Left hindlimb (tissue), 1 donor: ENCODE measurements at places on chromosomes 12 and 14.

DNA sequence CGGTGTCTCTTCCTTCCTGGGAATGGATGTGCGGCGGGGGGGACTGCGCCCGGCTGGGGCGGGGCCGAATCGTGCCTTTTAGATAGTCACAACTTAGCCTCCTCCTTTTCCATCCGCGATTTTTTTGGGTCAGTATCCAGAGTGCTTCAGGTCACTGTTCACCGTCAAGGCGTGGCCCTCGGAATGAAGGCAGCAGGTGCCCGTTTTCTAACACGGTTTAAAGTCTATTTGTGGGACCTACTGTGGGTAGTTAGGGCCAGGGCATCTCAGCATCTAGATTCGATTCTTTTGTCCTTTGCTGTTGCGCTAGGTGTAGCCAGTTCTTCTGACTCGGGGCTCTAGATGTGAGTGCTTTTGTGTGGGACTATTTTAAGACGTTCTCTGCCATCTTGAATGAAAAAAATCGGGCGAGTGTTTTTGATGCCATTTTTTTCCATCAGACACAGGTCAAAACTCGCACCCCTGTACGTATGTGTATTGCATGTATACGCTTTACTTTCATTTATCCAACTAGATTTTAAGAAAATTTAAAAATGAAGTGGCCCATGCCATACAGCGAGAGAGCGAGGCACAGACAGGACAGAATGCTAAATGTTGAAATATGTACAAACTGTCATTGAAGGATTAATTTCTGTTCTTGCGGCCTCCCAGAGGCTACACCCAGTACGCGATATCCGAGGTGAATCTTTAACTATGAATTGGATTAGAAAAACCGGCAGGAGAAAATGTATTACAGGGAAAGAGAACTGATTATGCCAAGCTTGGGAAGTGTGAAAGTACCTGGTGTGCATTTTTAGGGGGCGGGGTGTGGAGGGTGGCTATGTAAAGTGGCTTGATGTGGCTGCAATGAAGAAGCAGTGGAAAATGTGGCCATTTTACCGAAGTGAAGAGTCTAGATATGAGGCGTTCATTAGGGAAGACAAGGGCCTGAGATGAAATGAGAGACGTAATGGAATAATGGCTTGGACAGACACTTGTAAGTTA lies 835 bp downstream of the VEZT start:
- DNase-seq, result peak; percentile 37

- DNase-seq, result peak; percentile 60
Measured at GRCh38 chr12:3803865-3804472, 51.1 kb upstream of the CRACR2A start.

- peak; percentile 54 for DNase-seq
Measured at GRCh38 chr14:105487986-105488777, 1.5 kb downstream of the CRIP1 start.

- DNase-seq, result no peak
Measured at GRCh38 chr12:114063435-114063834, 97.3 kb upstream of the RBM19 start.

DNA sequence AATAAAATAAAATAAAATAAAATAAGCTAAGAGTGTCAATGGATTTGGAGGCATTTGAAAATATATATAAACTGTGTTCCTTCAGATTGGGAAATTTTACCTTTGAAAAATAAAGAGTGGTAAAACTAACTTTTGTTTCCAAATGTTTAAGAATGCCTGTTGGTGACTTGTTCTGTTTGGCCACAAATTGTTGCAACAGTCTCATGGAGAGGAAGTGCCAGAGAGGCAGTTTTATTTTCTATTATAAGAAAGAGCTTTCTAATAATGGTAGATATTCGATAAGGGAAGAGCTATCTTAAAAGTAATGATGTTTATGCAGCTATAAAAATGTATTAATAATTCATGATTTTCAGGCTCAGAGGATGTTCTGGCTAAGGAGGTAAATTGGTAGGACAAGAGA lies 68.8 kb upstream of the MDGA2 start:
- DNase-seq, result no peak

- DNase-seq, result no peak
Measured at GRCh38 chr14:100348784-100349685, 25.9 kb downstream of the SLC25A47 start.

DNA sequence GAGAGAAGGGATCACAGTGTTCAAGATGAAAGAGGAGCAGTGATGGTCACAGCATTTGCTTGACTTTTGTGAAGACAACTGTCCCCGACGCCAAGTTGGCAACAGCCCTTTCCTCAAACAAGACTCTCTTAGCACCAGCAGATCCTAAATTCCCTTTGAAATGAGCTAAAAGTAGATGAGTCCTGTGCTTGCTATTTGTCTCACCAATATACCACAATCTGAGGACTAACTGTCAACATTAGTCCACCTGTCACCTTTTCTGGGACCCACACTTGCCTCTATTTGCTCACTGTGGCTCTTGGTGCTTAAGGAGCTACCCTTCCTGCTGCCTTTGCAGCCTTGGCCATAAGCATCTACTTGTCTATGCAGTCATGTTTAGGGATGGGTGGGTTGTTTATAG lies 47.4 kb upstream of the COL2A1 start:
- no peak for DNase-seq

GRCh38 chr14:100982353-100982752 lies 78.8 kb upstream of the RTL1 start:
- DNase-seq, result no peak

DNA sequence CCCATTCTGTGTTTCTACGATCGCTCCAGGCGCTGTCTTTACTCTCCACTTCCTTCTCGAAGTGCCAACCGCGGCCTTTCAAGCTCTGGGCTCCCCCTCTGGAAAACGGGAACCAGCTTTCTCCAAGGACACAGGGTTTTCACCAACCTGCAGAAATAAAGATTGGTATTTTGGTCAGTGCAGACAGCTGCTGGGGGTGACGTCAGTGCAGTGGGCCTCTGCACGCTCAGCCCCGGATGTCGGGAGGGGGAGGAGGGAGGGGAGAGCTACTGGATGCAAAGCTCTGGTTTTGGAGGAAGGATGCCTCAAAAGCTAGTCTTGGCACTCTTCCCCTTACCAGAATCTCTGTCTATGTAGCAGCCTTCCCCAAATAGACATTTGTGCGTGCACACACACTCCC lies 19.9 kb downstream of the HRK start:
- peak; percentile 75 for DNase-seq

- no peak for DNase-seq
Measured at GRCh38 chr14:103058164-103059055, 1.1 kb upstream of the CDC42BPB start.

GRCh38 chr12:124388679-124389137 lies 93.8 kb downstream of the RFLNA start:
- DNase-seq, result peak; percentile 93

GRCh38 chr12:75130811-75131210 lies 78.8 kb downstream of the KCNC2 start:
- DNase-seq, result no peak

GRCh38 chr12:89349814-89350213 lies 2.5 kb downstream of the DUSP6 start:
- peak; percentile 57 for DNase-seq

DNA sequence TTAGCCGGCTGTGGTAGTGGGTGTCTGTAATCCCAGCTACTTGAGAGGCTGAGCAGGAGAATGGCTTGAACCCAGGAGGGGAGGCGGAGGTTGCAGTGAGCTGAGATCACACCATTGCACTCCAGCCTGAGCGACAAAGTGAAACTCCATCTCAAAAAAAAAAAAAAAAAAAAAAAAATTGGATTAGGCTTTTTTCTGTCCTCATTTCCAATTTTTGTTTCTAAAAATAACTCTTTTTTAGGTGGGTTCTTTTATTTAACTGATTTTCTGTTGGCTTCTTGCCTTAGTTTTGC lies 863.7 kb downstream of the LRFN5 start:
- DNase-seq, result no peak

DNA sequence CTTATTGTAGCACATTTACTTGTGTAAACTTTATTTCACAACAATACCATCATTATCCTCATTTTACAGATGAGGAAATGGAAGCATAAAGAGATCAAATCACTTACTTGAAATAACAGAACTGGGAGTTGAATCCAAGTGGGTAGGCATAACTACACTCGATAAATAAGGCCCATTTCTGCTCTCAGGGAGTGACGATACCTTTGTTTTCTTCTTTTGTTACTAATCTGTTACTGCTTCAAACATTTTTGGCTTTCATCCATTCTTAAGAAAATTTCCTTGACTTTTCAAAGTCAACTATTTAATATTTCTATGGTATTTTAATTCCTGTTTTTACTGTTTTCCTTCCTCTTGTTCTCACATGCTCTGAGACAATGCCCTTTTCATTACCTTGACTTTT lies 201.6 kb downstream of the ATP23 start:
- no peak for DNase-seq

DNA sequence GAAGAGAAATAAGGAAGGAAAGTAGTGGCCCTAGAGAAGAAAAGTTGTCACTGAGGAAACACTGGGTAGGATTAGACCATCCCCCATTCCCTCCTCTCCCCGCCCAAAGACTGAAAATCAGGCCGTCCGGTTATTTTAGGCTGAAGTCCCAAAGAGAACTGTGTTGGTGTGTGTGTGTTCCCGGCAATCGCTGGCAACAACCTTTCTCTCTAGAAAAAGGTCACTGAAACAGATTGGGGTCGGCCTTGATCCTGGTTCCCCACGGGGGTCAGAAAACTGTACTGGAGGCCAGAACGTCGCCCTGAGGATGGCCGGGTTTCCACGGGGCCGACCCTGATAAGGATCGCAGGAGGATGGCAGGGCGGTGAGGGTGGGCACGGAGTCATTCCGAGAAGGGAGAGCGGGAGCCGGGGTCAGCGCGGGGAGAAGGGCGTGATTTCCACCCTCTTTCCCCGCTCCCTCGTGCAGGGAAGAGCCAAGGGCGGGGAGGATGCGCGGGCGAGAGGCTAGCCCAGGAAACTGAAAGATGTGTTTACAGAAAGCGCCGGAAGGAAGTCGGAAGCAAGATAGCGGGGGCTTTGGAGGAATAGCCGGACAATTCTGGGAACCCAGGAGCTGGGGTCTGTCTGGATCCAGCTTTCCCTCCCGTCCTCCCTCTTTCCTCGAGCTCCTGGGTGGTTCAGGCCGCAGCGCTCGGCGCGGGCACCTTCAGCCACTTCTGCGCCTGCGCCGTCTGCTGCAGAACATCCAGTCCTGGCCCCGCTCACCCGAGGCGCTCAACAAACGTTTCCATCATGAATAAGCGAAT lies 25.3 kb upstream of the SPTLC2 start:
- DNase-seq, result peak; percentile 75

DNA sequence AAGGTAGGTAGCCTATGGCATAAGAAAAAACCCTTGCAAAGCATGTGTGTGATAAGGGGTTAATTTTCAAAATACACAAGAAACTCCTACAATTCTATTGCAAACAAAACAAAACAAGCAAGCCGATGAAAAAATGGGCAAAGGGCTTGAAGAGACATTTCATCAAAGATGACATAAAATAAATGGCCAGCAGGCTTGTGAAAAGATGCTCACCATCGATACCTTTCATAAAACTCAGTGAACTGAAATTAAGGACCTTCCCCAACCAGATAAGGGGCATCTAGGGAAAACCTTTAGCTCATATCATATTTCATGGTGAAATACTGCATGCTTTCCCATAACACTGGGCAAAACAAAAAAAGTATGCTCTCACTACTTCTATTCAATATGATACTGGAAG lies 131.2 kb downstream of the PPM1H start:
- no peak for DNase-seq

GRCh38 chr14:68979021-68979721 lies at the start of gene ACTN1:
Gene ACTN1 (minus strand): TSS chr14:68979302. CDS start chr14:68979056, 246 bp downstream.
- DNase-seq, result peak; percentile 94

DNA sequence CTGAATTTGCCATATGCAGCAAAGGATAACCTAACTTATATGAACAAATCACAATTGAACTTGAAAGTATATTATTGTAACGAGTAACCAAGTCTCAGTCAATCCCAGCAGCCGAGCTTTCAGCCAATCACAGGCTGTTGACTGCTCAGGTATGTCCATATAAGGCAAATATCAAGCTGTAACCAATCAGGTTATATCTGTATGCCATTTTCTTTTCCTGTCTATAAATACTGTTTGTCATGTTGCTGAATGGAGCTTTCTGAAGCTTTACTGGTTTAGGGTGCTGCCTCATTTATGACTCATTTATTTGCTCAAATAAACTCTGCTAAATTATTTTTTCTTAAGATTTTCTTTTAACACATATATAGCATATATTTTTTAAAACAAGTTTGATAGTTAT lies 1059.5 kb downstream of the GALC start:
- no peak for DNase-seq

GRCh38 chr14:92965281-92965680 lies 42.3 kb downstream of the CHGA start:
- no peak for DNase-seq

GRCh38 chr12:77999074-77999715 lies 168.5 kb downstream of the NAV3 start:
- DNase-seq, result no peak

- DNase-seq, result no peak
Measured at GRCh38 chr14:89675590-89675989, 258.6 kb upstream of the FOXN3 start.

GRCh38 chr14:34027990-34028495 lies 77.2 kb upstream of the EGLN3 start:
- DNase-seq, result no peak

DNA sequence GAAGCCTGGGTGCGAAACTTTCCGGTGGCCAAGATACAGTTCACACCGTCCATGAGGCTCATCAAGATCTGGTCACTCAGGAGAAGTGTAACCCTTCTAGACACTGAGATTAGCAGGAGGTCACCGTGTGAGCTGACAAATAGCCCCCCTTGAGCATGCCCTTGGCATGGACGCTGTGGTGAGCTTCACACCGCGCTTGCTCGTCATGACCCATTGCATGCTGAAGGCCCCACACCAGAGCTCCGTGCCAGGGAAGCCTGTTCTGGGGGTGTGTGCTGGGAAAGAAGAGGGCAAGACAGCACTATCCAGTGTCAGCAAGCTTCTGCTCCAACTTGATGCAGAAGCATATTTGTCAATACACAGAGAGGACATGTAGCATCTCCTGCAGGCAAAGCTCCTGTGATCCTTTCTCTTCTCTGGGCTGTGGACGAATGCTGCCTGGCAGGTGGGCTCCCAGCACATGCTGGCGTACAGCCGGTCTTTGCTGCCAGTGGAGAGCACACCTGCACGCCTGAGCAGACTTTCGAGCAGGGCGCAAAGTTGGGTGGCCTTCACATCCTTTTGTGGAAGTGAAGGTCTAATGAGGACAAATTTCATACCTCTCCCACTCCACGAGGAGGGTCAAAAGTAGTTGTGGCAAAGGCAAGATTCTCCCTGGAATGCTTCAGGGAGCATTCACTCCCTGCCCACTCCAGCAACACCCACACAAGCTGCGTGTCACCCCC lies 126.9 kb upstream of the FKBP4 start:
- no peak for DNase-seq
